Effector CD4-positive, alpha-beta T cell (primary cell): ENCODE measurements at places on chromosomes 16 and 17.

DNA sequence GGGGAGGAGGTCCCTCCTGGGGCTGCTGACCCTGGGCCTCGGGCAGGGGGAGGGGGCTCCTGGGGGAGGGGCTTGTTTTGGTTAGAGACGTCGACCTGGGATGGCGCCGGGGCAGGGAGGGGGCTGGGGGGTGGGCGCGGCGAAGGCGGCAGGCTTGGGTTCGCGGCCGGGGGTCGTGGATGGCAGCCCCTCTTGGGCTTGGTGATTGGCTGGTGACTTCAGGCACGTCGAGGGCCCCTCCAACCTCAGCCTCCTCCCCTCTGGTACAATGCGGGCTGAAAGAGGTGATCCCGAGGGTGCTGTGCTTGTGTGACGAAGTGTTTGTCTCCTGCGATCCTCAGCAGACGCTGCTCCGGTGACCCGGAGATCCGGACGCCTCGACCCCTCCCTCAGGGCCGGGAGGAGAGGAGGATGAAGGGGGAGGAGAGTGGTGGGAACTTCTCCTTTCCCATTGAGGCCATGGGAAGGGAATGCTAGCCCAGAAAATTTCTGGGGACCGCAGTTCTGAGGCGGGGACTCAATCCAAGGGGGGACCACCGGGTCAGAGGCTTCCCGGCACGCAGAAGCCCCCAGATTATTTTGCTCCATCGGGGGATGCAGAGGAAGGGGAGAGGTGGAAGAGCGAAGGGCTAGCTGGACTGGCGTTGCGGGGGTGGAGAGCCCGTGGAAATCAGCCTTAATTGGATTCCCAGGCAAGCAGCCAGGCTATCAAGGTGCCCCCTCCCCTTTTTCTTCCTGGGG lies 43.9 kb downstream of the RAI1 start:
- DNase-seq = no peak

DNA sequence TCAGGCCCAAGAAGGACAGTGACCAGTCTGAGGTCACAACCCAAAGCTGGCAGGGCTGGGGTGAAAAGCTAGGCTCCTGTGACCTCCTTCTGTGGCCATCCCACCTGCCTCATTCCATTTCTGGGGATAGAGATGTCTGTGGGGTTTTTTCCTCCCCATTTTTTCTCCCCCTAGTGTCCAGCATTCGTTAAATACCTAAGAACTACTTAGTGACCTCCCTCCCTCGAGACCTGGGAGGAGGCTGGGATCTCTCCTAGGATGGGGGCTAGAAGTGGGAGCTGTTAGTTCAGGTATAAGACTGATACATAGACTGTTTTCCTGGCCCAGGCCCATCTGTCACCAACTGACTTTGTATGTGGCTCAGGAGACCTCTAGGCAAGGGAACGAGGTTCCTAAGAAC lies 20.5 kb upstream of the STAC2 start:
- no peak for DNase-seq

DNA sequence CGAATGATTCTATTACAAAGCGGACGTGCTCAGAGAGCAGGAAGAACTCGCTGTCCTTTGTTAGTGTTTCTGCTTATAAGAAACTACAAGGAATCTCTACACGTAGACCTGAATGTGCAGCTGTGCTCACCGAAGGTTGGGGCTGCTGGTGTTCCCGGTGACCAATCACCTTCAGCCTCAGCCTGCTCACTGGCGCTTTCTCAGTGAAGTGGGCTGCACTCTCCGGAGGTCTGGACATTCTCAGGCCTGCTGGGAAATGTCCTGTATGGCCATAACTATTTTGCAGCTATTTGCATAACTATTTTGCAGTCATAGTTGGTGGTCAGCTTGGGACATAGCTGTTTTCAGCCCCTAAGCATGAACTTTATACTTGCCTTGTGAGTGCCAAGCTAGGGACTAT lies 9.7 kb upstream of the CIAO3 start:
- DNase-seq = no peak

GRCh38 chr17:31051506-31051905 lies 43.3 kb upstream of the NF1 start:
- DNase-seq = no peak
